Activated CD8-positive, alpha-beta memory T cell treated with anti-CD3 and anti-CD28 coated beads for 36 hours (primary cell): ENCODE measurements at places on chromosomes 12 and 14. TPM values are rescaled to one million over a fixed set of nuclear protein-coding genes. Genes with fewer than 3 reads are reported as not detected.

CLEC4D gene
- total RNA-seq: not detected

RITA1 gene
- total RNA-seq: 28.2 TPM

TCL1A gene
- total RNA-seq: not detected

CD4 gene
- 1.4 TPM for total RNA-seq

KRT2 gene
- total RNA-seq: not detected

IL22 gene
- total RNA-seq: 1.4 TPM

AQP2 gene
- total RNA-seq: not detected

CLECL1 gene
- 8.5 TPM for total RNA-seq

TAS2R13 gene
- total RNA-seq: 0.10 TPM

WASHC3 gene
- 37.7 TPM for total RNA-seq

NEUROD4 gene
- total RNA-seq: not detected

CCDC38 gene
- total RNA-seq: 0.31 TPM

NANOG gene
- not detected for total RNA-seq

KRT80 gene
- not detected for total RNA-seq

FSCB gene
- not detected for total RNA-seq

PLEKHG3 gene
- total RNA-seq: 3.9 TPM

P2RX2 gene
- total RNA-seq: not detected

ACRBP gene
- total RNA-seq: 0.88 TPM
